ENCODE measurements at places on chromosomes 2 and 18.

- DNase-seq = no peak
Measured at GRCh38 chr2:15471606-15472005, 89.5 kb downstream of the NBAS start.

DNA sequence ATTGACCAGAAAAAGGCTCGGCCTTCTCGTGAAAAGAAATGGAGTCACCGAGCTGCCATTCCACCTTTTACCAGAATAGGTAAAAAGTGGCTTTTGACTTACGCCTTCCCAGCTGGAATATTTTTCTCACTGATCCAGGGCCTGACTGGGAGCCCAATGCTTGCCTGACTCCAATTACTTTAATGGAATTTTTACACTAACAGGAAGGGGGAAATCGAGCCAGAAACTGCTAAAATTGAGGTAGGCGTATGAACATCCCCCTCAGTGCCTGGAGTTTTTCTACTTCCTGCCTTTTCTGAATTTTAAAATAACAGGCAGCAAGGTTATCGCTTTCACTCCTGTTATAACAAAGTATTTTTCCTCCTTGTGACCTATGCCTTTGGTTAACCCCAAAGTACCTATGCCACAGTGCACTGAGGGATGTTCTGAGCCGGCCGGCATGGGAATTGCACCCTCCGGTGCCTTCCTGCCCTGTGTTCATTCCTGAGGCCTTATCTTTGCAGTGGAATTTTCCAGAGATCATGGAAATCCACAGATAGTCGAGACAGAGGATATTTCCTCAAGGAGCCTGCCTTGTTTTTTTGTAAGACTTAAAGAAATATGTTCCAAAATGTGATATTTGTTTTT, 18.3 kb upstream of the RPL31 start:
- no peak for DNase-seq

- DNase-seq = no peak
Measured at GRCh38 chr2:1360144-1360543, 53.1 kb upstream of the TPO start.

GRCh38 chr18:67194886-67195285, 321.6 kb downstream of the DSEL start:
- no peak for DNase-seq

DNA sequence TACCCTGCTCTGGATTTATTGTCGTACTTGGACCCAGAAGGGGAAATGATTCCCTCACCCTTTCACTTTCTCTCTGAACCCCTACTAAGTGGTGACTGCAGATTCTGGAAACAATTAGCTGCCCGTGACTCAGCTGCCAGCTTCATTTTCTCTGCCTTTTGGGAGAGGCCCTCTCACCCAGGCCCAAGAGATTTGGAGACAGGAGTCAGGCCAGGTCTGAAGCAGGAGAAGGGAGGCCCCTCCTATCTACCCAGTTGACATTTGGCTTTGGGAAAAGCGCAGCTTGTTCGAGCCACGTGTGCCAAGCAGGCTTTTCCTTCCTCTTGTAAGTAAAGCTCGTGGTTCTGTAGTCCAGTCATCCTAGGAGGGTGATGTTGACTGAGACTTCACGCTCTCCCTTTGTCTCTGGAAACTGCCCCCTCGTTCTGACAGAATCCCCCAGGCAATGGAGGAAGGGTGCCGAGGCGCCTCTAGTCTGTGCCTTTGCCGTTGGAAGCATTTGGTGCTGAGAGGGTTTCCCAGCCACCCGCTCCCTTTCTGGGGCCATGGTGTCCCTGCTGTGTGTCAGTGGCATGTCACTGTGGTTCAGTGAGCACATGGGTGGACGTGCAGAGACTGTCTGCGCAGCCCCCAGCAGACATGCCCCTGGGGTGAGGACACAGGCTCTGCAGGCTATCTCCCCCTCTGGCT, 8.6 kb downstream of the OXER1 start:
- DNase-seq = no peak

DNA sequence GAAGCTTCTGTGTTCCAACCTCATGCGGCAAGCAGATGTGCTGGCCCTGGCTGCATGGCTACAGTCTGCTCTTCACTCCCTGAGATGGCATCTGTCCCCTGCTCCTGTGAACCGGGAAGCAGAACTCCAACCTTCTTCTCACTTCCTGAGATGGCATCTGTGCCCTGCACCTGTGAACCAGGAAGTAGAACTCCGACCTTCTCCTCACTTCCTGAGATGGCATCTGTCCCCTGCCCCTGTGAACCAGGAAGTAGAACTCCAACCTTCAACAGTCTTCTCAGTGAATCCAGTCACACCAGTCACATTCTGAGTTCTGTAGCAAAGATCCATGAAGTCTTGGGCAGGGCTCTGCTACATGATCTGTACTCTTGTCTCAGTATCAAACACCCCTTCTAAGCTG, 887.2 kb upstream of the KLHL29 start:
- DNase-seq = no peak

DNA sequence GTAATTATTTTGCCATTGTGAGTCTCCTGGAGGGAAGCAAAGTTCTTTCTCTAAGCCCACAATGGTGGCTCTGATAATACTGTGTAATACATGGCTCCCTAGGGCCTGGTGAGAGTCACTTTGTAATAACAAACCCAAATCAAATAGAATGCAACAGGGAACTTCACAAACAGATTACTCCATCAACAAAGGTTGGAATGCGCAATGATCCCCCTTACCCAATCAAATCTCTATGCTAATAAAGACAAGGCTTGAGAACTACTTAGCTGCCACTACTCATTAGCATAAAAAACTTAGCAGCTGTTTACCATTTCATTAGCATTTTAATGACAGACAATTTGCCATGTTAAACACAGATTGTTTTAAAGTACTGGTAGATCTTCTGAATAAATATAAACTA, 285.6 kb upstream of the SESTD1 start:
- DNase-seq = peak; percentile 89

DNA sequence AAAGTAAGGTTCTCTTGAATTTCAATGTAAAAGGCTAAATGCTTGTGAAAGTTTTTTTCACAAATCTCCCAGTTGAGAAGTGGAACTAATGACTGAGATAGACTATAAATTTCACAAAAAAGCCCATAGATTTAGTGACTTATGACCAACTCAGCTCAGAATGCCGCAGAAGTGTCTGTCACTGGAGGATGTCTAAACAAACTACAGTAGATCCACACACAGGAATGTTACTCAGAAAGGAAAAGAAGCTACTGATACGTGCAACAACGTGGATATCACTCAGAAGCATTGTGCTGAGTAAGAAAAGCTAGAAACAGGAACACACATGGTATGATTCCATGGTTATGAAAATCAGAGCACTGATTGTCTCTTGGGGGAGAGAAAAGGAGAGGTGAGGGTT, 151.9 kb downstream of the DOCK10 start:
- no peak for DNase-seq

DNA sequence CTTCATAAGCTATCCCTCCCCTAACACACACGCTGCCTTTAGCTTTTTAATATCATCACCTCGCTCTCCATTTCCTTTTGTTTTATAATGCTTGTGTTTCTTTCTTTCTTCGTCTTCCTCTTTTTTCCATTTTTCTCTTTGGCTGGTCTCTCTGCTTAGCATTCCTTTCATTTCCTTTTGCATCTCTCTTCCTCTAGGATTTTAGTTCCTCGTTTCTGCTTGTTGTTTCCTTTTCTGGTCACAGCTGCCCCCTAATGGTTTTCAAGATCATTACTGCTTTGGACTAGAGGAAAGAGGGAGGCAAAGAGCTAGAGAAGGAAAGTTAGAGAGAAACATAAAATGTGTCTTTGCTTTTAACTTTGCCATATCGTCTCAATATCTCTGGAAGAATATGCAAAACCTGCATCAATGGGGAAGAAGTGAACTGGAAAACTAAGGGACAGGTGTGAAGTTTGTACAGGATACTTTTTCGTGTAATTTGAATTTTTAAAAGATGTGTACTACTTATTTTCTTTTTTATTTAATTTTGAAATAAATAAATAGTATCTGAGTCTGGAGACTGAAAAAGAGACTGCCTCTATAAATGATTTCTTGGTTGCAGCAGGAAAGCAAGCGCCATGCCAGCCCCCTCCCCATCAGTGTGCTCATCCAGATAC, 6.3 kb upstream of the NRP2 start:
- peak; percentile 61 for DNase-seq

GRCh38 chr2:234425639-234426603, 71.0 kb downstream of the ARL4C start:
- DNase-seq = no peak

- DNase-seq = no peak
Measured at GRCh38 chr18:34848695-34849094, 138.6 kb downstream of the DTNA start.

DNA sequence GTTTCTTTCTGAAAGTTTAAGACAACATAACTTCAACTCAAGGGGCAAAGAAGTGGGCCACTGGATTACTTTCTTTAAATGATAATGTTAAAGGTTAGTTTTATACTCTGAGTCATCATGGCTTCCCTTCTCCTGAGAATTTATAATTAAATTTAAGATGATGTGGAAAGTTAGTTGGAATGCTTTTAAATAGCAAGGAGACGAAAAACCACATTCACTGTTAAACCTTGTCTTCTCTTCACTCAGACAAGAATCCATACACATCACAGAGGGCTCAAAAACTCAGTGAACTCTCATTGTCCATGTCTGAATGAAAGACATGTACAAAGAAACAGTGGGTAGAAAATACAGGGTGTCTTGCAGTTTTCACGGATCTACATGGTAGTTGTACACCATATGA, 65.6 kb downstream of the COL5A2 start:
- DNase-seq = no peak

DNA sequence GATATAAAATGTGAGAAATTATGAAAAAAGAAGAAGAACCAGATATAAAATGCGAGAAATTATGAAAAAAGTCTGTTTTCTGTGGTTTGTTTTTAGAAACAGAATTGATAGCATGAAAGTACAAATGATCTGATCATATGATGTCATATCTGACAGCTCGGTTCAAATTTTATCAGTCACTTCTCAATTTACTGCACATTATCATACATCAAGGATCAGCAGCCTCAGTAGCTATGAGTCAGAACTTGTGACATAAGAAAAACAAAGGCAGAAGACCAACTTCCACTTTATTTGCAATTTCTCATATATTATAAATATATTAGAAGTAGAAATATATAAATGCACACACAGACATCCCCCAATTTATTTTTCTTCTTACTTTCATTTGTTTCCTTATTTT, 634.0 kb downstream of the LRP1B start:
- DNase-seq = no peak

DNA sequence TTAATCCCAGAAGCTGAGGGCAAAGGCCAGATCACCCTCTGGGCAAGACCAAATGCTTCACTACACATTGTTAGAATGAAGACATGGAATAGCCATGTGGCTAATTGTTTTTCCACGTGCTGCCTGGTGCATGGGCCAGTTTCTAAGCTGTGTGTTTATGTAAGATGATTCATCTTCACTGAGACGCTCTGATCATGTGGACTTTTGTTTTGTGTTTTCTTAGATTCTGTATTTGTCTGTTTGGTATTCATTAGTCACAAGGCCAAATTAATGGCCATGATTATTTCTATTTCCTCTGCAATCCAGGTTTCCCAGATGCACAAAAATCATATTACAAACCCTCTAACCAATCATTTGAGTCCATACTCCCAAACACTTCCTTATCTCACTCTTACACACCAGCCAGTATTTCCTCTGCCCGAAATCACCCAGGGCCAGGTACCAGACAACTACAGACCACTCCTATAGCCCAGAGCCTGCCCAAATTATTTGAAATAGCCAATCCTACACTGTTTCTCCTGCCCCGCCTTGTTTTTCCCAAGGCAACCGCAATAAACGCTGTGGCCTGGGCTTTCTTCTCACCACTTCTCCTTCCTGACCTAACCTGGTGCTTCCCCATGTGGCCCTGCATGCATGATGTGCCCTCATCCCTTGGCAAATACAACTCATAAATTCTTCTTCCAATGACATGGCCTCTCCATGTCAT, 94.2 kb upstream of the SP3 start:
- no peak for DNase-seq

- no peak for DNase-seq
Measured at GRCh38 chr2:7061921-7062320, 144.7 kb downstream of the RNF144A start.

DNA sequence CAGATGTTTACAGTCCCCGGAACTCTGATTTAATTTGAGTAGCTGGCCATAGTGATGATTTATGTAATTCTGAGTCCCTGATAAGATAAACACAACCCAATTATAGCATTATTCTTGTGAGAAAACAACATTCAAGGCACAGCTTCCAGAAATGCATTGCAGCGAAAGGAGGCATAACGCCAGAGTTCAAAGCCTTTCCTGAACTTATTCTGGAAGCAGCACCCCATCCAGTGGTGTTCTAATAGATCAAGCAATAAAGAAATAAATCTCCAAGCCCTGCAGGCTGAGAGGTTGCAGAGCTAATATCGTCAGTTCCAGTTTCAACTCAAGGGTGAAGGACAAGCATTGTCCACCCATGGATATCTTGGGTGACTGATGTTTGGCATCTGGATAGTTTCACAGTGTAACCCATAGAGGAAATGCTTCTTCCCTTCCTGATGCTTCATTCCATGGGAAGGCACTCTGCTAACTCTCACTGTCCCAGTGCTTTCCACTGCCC, 18.8 kb downstream of the CDH2 start:
- no peak for DNase-seq

DNA sequence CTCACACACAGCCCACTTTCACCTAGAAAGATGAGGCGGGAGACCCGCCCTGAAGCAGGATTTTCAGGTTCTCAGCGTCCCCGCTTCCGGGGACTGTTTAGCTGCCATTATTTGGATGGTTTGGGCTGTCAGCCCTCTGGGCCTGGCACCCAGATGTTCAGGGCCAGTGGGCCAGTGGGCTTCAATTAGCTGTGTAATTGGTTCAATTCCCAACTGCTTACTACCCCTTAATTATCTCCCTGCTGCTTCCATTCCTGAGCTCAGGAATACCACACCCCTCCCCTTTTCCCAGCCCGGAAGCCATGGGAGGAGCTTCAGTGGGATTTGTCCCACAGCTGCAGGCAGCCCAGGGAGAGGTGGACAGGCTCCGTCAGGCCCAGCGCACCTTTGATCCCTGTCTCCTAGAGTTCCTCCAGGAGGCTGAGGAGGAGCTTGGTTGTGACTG, 114.1 kb upstream of the MYCN start:
- no peak for DNase-seq

- no peak for DNase-seq
Measured at GRCh38 chr2:118123561-118124232, 35.4 kb downstream of the INSIG2 start.

DNA sequence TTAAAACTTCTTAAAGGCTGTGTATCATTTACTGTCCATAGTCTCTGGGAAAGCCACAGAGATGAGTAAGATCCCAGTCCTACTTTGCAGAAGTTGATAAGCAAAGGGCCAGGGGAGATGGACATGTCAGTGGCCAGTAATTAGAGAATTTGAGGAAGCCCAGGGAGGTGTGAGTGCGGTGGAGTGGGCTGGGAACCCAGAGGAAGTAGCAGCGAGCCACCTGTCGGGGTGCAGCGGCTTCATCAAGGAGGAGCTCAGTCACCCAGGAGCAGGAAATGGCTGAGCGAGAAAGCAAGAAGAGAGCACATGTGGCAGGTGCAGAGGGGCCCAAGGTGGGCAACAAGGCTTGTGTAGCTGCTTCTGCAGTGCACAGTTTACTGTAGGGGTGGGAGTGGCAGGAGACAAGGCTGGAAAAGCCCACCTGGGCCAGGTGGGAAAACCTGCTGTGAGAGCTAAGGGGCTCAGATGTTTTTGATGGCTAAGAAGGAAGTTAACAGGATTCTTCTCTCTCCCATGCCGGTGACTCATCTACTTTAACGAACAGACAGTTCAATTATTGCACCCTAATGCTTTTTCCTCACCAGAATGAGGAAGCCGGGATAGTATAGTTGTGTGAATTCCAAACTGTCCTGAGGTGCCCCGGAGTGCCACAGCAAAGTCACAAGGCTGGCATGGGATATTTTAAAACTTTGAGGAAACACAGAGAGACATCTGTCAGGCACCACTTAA, 34.8 kb upstream of the MGAT5 start:
- DNase-seq = no peak

GRCh38 chr2:96103187-96103601, 13.2 kb downstream of the ADRA2B start:
- no peak for DNase-seq

Measured in NT2/D1 (cell line).